ENCODE measurements at places on chromosomes 16 and 17.

DNA sequence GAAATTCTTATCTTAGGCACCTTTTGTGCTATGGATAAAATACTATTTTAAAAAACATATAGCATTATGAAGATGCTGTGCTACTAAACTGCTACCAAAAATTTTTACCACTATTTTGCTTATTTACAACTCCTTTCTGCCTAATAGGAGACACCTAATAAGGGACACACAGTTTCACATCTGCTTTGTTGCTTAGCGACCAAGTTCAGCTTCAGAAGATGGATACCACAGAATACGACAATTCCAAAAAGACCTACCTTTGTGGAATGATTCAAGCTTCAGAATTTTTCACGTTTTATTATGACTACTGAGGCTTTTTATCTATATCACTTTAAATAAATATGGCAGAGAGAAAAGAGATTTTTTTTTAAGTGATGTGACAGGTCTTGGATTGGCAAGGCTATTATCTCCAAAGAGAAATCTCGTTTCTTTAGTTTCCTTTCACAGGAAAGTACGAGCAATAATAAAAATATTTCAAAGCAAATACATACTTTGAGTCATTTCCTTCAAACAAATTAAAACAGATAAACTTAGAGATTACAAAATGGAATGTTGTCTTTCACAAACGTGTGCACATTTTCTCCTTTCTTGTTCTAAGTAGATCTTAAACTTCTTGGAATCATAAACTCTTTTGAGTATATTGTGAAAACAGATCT lies 35.4 kb downstream of the SPAG9 start:
- no peak for DNase-seq

- no peak for DNase-seq
Measured at GRCh38 chr16:79104567-79104966, 496.0 kb downstream of the MAF start.

- DNase-seq: no peak
Measured at GRCh38 chr16:2848933-2849725, 8.8 kb downstream of the PRSS22 start.

- DNase-seq: peak; percentile 88
Measured at GRCh38 chr17:35879773-35880654, at the start of gene CCL5. Gene CCL5 (minus strand): TSS chr17:35880360.

GRCh38 chr17:47866941-47867340 lies 16.0 kb upstream of the SP6 start:
- DNase-seq: no peak

DNA sequence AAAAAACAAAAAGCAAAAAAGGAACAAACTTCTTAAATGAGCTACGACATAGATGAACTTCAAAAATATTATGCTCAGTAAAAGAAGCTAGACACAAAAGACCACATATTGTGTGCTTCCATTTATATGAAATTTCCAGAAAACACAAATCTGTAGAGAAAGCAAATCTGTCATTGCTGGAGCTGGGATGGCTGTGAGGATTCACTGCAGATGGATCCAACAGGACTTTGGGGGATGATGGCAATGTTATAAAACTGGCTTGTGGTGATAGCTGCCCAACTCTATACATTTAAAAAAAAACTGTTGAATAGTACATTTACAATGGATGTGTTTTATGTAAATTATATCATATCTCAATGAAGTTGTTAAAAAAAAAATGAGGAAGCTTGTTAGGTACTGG lies 52.6 kb upstream of the MAP3K14 start:
- DNase-seq: no peak

DNA sequence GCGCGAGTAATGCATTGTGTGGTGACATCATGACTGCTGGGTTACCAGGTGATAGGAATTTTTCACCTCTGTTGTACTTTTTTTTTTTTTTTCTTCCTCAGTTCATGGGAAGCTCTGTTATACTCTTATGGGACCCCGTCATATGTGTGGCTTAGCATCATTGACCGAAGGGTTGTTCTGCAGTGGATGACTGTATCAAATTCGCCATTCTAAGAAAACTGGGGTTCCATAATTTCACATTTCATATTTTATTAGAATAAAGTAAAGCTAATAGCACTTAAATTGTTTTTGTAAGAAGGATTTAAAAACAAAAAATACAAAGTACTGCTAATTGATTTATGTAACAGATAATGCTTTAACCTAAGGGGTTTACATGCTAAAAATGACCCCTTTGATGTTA lies 32.0 kb upstream of the MRC2 start:
- no peak for DNase-seq

GRCh38 chr17:29007456-29007855 lies 1.6 kb upstream of the SEZ6 start:
- DNase-seq: no peak

DNA sequence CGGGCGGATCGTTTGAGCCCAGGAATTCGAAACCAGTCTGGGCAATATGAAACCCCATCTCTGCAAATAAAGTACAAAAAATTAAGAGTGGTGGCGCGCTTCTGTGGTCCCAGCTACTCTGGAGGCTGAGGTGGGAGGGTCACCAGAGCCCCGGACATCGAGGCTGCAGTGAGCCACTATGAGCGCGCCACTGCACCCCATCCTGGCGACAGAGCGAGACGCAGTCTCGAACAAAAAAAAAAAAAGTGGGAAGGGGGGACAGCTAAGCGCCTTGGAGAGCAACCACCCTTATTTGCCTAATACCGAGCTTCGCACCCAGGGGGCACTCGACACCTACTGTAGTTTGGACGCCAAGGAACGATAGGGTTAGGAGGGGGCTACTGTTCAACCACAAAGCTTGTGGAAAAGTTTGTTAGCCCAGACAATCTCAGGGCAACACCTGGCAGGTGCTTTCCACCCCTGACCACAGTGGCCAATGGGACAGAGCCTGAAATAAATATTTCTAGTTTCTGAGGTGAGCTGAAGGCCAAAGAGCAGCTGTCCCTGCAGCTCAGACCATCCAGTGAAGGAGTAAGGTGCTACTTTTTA lies 847 bp upstream of the PSMC3IP start:
- peak; percentile 75 for DNase-seq

DNA sequence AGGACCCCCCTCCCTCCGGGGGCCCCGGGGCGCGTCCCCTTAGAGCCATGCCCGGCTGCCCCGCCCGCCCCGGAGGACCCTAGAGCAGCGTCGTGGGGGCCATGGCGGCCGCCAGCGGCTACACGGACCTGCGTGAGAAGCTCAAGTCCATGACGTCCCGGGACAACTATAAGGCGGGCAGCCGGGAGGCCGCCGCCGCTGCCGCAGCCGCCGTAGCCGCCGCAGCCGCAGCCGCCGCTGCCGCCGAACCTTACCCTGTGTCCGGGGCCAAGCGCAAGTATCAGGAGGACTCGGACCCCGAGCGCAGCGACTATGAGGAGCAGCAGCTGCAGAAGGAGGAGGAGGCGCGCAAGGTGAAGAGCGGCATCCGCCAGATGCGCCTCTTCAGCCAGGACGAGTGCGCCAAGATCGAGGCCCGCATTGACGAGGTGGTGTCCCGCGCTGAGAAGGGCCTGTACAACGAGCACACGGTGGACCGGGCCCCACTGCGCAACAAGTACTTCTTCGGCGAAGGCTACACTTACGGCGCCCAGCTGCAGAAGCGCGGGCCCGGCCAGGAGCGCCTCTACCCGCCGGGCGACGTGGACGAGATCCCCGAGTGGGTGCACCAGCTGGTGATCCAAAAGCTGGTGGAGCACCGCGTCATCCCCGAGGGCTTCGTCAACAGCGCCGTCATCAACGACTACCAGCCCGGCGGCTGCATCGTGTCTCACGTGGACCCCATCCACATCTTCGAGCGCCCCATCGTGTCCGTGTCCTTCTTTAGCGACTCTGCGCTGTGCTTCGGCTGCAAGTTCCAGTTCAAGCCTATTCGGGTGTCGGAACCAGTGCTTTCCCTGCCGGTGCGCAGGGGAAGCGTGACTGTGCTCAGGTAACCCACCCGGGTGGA lies 759 bp downstream of the ALKBH5 start:
- peak; percentile 79 for DNase-seq

DNA sequence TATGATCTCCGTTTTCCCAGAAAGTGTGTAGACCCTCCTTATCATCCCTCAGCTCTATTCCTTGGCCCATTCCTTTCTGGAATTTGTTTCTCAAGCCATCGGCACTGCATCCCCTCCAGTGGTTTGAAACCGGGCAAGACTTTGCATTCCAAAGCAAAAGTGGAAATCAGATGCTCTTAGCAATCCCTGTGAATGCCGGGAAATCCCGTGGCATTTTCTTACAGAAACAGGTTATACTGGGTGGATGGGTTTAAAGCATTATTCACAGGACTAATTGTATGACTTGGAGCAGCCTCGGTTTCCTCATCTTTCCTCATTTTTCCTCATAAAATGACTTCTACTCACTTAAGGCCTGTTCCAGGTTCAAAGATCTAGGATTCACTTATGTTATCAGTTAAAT lies 52.0 kb downstream of the MAP2K6 start:
- no peak for DNase-seq

GRCh38 chr16:49277766-49278566 lies 3.7 kb downstream of the CBLN1 start:
- DNase-seq: no peak

DNA sequence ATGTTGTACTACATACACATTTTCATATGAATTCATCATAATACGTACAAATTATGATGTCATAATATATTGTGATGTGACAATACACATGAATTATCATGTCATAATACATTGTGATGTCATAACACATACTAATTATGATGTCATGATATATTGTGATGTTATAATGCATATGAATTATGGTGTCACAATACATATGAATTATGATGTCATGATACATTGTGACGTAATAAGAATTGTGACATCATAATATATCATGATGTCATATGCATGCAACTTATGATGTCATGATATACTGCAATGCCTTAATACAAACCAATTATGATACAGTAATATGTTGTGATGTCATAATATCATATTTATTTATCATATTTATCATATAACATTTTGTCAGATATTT lies 2074.3 kb downstream of the TP53TG3F start:
- DNase-seq: no peak

DNA sequence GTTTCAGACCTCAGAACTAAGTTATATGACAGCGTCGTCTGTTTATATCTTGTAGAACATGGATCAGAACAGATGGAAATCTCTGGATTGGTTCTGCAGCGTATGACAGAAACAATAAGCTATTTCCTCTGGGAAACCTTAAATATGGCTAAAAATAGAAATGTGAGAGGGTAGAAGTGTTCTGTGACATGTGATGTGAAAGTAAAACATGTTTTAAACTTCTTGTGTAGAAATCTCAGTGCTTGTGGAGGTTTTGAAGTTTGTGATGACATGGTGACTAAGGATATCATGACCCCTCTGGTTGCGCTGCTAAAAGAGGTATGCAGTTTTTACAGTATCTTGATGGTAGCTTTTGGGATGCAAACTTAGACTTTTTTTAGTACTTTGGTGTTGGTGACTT lies 2.8 kb downstream of the HEATR3 start:
- no peak for DNase-seq

GRCh38 chr16:53415504-53415903 lies 18.8 kb upstream of the RBL2 start:
- DNase-seq: no peak

GRCh38 chr17:50266384-50267073 lies 7.7 kb upstream of the TMEM92 start:
- no peak for DNase-seq

DNA sequence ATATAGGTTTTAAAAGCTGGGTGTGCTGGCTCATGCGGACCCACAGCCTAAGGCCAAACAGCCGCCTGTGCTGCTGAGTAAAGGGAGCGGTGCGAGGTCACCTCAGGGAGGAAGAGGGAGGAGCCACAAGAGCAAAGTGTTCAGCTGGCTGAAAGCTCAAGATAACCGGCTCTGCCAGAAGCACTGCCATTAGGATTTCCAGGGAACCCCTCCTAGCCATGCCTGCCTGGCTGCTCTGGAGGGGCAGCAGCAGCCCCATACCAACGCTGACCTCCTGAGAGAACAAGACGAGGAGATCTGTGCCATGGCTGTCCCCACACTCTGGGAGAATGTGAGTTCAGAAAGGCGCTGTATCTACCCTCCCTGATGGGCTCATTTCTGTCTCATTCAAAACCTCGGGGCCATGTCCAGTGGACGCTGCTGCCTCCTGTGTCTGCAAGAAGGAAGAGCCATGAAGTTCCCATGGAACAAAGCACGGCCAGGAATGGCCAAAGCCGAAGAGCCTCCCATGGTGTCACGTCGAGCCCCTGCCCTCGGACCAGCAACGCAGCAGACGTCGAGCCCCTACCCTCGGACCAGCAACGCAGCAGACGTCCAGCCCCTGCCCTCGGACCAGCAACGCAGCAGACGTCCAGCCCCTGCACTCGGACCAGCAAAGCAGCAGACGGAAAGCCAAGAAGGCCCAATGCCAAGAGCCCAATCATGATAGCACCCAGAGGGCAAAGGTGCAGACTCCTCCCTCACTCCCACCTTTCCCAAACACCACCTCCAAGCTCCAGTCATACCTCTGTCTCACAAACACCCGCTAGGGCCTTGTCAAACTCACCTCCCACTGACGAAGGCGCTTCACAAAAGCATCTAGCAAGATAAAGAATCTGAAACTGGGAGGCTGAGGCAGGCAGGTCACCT lies 107.0 kb downstream of the ANKRD11 start:
- peak; percentile 24 for DNase-seq

DNA sequence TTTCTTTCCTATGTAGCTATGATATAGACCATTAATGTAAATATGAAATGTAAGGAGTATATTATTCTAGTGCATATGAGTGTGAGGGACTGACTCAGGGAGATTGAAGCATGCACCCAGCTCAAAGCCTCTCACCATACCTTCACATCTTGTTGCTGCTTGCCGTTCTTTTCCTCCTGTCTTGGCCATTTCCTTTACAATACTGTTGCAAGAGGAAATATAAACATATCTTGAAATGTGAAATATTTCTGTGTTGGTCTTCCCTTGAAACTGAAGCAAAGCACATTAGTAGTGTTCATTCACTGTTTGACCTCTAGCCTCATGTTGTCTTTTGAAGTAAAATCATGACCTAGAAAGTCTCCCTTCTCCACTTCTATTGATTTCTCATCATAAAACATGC lies 46.6 kb downstream of the PHKB start:
- DNase-seq: no peak

- DNase-seq: no peak
Measured at GRCh38 chr16:54938212-54939028, 7.8 kb downstream of the IRX5 start.

- no peak for DNase-seq
Measured at GRCh38 chr16:50519602-50520001, 28.6 kb upstream of the NKD1 start.

DNA sequence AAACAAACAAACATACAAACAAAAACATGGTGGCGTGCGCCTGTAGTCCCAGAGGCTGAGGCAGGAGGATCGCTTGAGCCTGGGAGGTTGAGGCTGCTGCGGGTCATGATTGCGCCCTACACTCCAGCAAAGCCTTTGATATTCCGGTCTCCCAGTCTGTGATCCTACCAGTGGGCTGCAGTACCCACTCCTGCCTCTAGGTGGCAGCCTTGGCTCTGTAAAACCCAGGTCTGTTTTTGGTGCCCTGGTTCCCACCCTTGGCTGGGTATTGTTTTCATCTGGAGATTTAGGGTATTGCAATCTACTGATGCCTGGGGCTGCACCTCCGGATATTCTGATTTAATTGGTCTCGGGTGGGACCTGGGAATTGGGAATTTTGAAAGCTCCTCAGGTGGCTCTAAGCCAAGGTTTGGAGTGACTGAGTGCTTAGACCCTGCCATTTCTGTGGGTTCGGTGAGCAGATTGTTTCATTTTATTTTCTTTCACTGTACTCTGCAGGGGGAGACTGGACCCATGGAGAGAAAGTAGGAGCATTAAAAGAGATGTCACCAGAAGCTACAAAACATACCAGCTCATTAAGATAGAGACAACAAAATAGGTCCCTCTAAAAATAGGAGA lies 40.5 kb downstream of the MYH3 start:
- DNase-seq: peak; percentile 57

Data from CD4-positive, alpha-beta T cell treated with Interleukin-21 for 1 hour (primary cell).